ENCODE measurements at places on chromosomes 7 and 10.

DNA sequence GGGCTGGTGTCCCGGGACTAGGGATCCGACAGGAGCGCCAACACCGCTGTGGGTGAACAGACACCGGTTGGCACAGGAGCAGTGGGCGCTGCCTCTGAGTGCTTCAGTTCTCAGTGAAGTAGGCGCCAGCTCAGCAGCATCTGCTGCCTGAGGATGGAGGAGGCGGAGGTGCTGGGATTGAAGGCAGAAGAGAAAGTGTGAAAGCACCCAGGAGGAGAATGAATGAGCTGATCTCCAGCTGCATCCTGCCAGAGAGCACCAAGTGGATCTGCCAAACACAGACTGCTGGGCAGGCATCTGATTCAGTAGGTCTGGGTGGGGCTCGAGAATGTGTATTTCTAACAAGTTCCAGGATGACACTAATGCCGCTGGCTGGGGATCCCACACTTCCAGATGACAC is 74.5 kb downstream of the LANCL2 start:
- DNase-seq = no peak

- no peak for DNase-seq
These were observed 390.0 kb downstream of the TNS3 start for GRCh38 chr7:47191876-47192291.

DNA sequence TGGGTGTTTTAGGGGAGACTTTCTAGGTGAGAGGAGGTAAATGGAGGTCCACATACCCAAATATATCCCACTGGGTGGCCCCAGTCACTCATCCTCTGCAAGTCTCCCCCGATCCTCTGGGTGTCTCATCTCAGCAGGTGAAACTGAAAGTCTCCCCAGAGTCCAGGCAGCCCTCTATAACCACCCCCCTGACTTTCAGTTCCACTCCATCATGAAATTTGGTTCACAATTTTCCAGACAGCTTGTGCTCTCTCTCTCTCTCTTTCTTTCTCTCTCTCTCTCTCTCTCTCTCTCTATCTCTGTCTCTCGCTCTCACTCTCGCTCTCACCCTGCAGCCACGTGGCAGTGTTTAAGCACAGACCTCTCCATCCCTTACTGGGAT is 56.7 kb upstream of the ELN start:
- DNase-seq = no peak

DNA sequence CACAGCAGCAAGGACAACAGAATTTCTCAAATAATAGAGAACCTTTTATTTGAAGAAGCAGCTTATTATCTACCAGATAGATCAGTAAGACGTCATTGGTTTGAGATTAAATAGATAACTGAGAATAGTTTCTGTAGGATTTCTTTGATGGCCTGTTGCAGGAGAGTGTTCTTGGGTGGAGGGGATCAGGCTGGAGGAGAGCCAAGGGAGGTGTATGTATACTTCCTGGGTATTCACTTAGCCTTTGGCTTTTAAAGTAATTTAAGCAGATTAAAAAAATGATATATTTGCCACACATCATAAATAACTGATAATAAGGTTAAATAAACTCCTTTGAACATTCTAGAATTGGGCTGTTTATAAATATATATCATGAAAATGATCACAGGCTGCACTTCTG is 486.1 kb upstream of the IGFBP3 start:
- no peak for DNase-seq

DNA sequence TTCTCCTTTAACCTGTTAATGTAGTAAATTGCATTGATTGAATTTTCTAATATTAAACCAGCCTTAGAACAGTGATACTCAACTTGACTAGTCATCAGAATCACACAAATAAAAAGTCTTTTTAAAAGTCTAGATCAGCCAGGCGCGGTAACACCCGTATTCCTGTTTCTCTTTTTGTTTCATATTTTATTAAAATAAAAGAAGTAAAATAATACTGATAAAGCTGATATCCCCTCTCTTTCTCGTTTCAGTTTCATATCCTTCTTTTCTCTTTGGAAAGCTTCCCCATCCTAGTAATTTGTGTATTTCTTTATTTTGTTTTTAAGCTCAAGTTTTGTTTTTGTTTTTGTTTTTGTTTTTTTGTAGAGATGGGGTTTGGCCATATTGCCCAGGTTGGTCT is 9.3 kb downstream of the SMO start:
- DNase-seq = no peak

DNA sequence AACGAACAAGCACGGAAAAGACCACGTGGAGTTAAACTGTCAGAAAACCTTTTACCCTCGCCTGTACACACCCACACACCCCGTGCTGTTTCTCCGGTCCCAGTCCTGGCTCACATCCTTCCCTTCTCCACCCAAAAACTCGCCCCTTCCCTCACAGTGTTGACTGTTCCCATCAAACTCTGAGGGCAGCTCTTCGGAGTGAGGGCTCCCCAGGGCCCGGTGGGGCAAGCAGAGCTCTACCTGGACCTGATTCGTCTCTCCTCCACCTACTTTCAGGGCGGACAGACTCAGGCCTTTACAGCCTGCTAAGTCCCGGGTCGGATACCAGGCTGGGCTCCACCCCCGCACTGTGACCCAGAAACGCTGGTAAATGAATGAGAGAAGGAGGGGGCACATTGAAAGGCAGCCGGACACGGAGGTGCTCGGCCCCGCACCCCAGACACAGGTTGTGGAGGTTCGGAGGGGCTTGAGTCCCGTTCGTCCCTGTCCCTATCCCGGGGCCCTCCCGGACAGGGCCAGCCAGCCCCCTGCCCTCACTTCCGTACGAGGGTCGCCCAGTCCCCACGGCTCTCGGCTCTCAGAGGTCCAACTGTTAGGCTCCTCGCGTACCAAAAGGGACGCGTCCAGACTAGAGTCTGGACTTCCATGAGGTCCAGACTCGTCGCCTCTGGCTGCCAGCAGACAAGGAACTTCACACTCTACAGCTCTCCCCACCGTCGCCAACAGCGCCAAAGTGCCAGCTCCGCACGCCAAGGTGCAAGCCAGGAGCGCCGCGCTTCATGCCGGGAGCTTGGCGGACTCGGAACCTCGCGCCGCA is 31.7 kb upstream of the ASL start:
- no peak for DNase-seq

DNA sequence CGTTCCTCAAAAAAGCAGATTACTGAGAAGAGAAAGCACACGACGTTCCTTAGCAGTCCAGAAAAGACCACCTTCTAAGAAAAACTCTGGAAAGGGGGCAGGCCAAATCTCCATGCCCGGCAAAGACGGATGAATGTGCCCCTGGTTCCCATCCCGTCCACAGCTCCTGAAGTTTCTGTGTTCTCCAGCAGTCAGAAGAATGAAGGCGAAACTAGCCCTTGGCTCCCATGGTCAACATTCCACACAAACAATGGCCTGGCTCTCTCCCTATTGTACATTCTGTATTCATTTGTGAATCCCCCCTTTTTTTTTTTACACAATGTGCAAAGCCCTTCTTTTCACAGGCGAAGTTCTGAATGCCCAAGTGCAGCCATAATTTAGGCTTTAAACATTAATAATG is 5.3 kb downstream of the CTBP2 start:
- no peak for DNase-seq

DNA sequence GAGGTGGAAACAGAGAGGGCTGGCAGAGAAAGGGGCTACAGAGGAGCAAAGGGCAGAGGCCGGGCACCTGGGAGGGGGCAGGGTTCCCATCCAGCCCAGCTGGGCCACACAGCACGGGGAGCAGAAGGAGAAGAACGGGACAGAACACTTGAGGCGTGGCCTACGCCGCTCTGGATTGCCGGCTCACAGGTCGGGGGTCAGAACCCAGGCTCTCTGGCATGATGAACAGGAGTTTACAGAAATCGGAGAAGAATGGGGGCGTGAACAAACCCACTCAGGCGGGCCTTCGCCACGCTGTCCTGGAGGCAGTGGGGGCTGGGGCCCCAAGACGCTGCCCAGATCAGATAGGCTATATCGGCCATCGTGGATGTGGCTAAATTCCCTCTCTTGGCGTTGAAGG is 362.2 kb upstream of the SHH start:
- no peak for DNase-seq

GRCh38 chr7:30321882-30322192 is 37.4 kb downstream of the ZNRF2 start:
- no peak for DNase-seq

- DNase-seq = no peak
These were observed 55.6 kb upstream of the DLX6 start for GRCh38 chr7:96949766-96950165.

DNA sequence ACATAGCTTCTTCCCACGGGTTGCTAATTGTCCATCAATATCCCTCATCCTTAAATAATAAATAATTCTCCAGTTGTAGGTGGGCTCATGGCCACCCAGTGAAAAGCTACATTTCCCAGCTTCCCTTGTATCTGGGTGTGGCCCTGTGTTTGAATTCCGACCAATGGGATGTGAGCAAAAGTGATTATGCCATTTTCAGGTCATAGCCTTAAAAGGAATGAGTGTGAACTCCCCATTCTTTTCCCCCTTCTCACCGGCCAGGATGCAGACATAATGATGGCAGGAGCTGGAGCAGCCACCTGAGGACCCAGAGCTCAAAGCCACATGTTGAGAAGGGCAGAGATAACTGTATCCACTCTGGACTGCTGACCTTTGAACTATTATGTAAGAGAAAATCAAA is 30.3 kb upstream of the CALU start:
- DNase-seq = no peak

- no peak for DNase-seq
These were observed 18.3 kb downstream of the DNAJB12 start for GRCh38 chr10:72336259-72337038.

GRCh38 chr10:89521368-89521767 is 14.0 kb downstream of the SLC16A12 start:
- DNase-seq = no peak

DNA sequence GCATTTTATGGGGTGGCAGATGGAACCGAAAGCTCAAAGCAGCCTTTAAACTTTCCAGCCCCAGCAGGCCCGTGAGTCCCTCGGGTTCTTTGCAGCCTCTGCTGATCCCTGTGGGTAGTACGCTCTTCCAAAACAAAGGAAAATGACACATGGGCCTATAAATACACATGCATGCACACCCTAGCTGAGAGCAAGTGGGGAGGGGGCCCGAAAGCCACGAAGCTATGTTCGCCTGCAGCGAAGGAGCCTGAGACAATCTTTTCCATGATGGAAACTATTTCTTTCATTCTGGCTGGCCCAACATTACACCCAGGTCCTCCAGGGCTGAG is 32.2 kb downstream of the CALML5 start:
- DNase-seq = no peak

- DNase-seq = no peak
These were observed 361.7 kb downstream of the AUTS2 start for GRCh38 chr7:69959789-69960499.

DNA sequence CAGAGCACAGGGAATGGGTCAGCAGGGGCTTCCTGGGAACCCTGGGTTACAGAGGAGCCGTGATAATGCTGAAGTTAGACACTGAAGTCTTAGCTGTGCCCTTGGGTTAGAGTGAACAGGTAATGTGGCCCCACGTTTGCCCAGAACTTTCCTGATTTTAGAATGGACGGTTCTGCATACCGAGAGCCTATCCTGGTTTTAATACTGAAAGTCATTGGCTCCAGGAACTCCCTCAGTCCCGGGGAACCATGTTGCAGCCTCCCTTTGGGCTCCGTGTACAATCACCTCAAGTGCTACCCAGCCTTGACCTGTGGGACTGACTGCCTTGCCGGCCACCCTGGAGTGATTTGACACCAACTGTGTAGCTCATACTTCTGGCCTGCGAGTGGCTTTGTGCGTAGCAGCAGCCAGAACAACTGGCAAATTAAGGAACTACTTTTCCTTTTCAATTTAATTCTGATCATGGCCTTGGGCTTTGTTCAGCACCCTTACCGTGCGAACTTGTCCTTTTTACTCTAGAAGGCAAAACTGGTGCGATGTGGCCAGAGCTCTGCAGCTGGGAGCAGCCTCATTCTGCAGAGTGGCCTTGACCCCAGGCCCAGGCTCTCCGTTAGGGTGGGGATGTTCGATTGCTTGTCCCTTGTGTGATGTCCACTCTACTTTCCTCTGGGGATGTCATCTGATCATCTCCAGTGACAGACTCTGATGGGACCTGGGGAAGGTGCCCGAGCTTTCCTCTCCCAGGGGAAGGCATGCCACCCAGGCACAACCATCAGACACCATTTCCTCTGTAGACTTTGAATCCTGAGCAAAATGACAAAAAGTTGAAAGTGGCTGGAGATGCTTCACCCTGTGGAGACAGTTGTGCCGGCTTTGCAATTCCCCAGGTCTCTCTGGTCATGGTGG is 265.9 kb downstream of the GLRX3 start:
- no peak for DNase-seq

- no peak for DNase-seq
These were observed 116.4 kb downstream of the C10orf105 start for GRCh38 chr10:71603150-71603549.

DNA sequence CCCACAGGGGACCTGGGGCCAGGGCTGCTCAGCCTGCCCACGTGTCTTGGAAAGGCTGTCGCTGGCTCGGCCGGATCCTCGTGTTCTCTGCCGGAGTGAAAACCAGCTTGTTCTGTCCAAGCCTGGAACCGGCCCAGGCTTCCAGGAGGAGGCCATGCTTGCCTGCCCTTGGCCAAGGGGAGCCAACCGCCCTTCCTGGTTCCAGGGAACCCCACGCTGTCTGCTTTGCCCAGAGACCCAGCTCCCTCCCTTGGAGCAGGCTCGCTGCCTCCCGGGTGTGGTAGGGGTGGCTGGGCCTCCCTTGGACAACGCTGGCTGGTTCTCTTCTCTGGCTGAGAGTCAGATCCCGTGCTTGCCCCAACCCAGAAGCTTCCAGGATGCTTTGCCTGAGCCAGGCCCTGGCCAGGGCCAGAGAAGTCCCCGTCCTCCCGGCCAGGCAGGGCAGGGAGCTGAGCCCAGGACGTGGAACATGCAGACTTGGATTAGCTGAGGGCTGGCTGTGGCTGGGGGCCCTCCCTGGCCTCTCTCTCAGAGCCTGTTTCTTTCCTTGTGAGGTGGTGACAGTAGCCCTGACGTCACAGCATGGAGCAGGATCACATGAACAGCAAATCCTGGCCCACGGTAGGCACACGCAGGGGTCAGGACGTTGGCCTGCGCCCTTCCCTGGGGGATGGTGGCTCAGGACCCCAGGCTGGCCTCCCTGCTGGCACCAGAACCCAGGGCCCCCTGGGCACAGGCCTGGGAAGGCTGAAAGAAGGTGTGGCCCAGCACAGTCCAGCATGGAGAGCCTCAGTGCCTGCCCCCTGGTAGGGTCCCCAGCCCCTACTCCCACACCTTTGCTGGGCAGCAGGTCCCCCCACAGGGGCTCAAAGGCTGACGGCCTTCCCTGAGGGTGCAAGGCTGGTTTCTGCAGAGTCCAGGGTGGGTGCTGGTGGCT is 67.5 kb downstream of the PWWP2B start:
- peak; percentile 70 for DNase-seq

- DNase-seq = no peak
These were observed 93.9 kb downstream of the PDGFA start for GRCh38 chr7:425794-426188.

DNA sequence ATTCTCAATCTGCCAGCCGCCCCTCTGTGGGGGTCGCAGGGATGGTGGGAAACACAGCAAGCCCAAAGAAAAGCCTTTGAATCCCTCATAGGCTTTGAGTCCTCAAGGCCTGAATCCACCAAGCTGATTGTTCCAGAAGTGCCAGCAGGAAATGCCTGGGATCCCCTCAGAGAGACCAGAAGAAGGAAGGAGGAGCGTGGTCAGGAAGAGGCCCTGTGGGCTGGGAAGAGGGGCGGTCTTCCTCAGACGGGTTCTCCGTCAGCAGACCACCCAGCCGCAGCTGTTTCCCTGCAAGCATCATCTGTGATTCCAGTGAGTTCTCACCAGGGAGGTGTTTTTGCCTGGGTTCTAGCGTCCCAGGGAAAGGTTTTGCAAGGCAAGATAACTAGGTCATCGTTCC is 190.0 kb upstream of the KLF6 start:
- no peak for DNase-seq

GRCh38 chr7:128321044-128321422 is 22.7 kb downstream of the RBM28 start:
- DNase-seq = no peak

- no peak for DNase-seq
These were observed 493.6 kb downstream of the PTPRN2 start for GRCh38 chr7:158094046-158094445.

Data from caudate nucleus (tissue), 63 donors.